ENCODE measurements at places on chromosomes 4 and X.
A peak's percentile ranks its signal among the peaks of the same experiment; 100 is the strongest.

DNA sequence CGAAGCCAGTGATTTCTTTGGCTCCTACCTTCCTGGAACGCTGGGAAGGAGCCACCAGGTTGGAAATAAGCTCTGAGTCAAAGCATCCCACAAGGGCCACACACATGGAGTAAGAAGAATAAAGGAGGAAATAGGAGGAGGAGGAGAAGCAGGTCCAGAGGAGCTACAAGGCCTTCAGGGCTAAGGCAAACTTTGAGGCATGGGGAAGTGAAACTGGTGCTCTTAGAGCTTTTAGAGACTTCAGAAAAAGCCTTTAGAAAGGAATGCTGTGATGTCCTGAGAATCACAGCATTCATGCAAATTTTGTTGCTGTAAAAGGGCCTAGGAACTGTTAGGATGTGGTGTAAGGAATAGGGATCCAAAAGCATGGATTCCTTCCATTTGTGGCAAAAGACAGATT, 135.9 kb upstream of the ARHGEF9 start:
- no peak for DNase-seq

DNA sequence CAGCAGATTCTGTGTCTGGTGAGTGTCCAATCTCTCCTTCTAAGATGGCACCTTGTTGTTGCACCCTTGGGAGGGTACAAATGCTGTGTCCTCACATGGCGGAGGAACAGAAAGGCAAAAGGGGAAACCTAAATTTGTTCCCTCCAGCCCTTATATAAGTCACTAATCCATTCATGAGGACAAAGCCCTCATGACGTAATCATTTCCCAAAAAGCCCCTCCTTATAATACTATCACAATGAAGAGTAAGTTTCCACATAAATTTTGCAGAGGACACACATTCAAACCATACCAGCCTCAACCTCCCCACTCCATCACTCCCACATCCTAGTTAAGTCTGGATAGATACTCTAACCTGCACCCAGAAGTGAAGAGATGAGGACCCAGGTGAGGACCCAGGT, 63.1 kb downstream of the USP38 start:
- no peak for DNase-seq

- DNase-seq = no peak
Measured at GRCh38 chrX:107721318-107721717, 54.3 kb downstream of the TSC22D3 start.

GRCh38 chr4:102316585-102316984, 28.7 kb downstream of the SLC39A8 start:
- no peak for DNase-seq

DNA sequence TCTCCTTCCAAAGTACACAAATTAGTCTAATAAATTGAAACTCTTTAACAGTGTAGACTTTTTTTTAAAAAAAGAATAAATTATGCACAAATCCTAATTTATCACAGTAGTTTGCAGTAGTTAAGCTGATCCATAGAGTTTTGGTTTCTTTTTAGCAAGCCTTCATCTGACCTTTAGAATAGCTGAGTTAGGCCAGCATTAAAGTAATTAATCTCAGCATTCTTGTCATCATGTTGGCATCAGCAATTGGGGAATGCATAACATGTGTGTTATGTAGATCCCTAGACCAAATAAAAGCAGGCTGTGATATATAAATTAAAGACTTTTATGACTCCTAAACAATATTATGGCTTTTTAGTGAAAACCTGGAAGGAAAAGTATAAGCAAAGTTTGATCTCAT, 426.5 kb upstream of the PABPC4L start:
- DNase-seq = no peak

- peak; percentile 6 for DNase-seq
Measured at GRCh38 chrX:45515262-45516215, 314.9 kb upstream of the DIPK2B start.

Measured in stimulated activated CD4-positive, alpha-beta T cell treated with anti-CD3 and anti-CD28 coated beads, TNF-alpha, amount 100 ng/mL, for 48 hours (primary cell).